ENCODE measurements at places on chromosomes 12 and 14. TPM values are rescaled to one million over a fixed set of nuclear protein-coding genes. Genes with fewer than 3 reads are reported as not detected.

GRCh38 chr14:21414137-21414631 lies 30.4 kb upstream of the SUPT16H start:
- no peak for DNase-seq
- no peak overlapping the region for H3K27ac ChIP-seq
- H3K4me1 ChIP-seq, result no peaks in the 10 kb centered on the region
- no peaks in the 10 kb centered on the region for H3K27me3 ChIP-seq
- no peak overlapping the region for H3K4me3 ChIP-seq

GRCh38 chr14:76484355-76484754 lies 108.4 kb downstream of the ESRRB start:
- H3K27me3 ChIP-seq, result no peaks in the 10 kb centered on the region
- H3K4me3 ChIP-seq, result no peak overlapping the region
- DNase-seq, result no peak
- peaks cover 10% of the 10 kb centered on the region for H3K4me1 ChIP-seq
- no peaks in the 10 kb centered on the region for H3K36me3 ChIP-seq

- DNase-seq, result no peak
- no peak overlapping the region for H3K4me3 ChIP-seq
- no peaks in the 10 kb centered on the region for H3K27me3 ChIP-seq
- peaks cover 12% of the 10 kb centered on the region for H3K4me1 ChIP-seq
- no peaks in the 10 kb centered on the region for H3K36me3 ChIP-seq
These were observed 4.2 kb downstream of the TBK1 start for GRCh38 chr12:64456119-64456518.

The CARMIL3 gene
- 0.31 TPM for total RNA-seq

The CPNE6 gene
- total RNA-seq, result not detected
